ENCODE measurements at places on chromosomes 3 and 15.

DNA sequence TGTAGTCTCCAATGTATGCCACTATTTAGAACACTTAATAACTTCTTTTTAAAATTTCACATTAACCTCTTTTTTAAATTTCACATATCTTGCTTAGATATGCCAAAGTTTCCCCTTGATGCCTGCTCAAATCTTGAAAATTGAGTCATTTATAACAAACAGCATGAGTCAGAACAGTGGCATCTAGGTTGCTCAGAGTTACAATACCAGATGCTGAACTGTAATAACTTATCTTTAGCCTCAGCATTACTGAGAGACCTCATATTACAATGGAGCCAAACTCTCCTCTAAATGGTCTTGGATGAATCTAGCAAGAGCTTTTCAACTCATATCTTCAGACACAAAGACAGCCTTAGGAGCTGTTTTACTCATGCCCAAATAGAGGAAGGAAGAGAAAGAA lies 439.3 kb upstream of the ARPP21 start:
- no peak for DNase-seq

DNA sequence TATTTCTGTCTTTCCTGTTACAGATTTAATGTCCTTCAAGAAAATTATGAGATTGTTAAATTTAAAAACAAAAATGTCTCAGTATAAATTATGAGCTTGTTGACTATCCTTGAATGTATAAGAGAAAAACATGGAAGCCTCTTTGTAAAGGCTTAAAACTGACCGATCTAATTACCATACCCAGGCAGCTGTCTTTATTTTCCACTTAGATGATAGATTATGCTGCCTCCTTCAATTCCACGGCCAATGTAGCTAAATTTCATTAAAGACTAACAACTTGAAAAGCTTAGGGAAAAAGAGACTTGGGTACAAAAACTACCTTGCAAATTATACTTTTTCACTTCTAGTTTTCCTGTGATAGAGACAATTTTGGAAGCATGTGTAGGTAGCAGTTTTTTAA lies 88.3 kb downstream of the ATP10A start:
- DNase-seq, result no peak

- no peak for DNase-seq
Measured at GRCh38 chr3:43054754-43055153, 51.1 kb downstream of the POMGNT2 start.

DNA sequence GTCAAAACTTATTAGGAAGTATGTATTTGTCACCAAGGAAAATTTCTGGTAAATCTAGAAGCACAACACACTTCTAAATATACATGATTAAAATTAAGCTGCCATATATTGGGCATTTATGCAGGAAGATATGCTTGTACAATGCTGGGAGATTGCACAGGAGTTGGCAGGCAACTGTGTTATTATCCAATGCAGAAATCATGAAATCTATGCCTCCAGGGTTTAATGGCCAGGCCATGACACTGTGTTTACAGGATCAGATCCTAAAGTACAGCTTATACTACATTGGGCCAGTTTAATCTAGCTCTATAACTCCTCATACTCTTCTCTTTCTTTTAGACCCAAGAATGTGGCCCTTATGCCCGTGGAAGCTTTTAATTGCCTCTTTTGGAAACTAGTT lies 391.4 kb upstream of the DPH6 start:
- DNase-seq, result no peak

DNA sequence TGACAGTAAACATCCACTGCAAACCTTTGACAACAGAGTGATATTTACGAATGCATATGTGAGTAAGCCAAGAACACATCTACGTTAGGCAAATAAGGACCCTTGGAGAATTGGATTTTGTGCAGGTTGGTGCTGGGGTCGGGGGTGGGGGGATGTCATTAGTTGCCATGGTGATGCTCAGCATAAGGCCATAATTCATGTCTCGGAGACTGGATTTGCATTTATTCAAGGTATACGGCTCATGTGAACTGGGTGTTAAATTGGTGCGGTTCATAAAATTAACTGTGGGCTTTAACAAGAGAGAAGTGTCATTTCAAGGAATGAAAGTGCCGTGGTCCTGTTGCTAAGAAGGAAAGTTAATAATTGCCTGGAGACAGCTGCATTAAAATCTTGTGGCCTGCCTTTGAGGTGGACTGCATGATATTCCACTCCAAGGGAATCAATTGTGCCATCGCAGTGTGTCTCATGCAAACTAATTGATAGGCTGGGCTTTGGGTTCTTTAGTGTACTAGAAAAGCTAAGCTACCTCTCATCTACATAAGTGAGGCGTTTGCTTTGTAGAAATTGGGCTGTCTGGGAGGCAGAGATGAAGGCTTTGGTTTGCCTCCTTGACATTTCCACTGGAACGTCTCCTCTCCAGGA lies 228.9 kb upstream of the FEZF2 start:
- no peak for DNase-seq

DNA sequence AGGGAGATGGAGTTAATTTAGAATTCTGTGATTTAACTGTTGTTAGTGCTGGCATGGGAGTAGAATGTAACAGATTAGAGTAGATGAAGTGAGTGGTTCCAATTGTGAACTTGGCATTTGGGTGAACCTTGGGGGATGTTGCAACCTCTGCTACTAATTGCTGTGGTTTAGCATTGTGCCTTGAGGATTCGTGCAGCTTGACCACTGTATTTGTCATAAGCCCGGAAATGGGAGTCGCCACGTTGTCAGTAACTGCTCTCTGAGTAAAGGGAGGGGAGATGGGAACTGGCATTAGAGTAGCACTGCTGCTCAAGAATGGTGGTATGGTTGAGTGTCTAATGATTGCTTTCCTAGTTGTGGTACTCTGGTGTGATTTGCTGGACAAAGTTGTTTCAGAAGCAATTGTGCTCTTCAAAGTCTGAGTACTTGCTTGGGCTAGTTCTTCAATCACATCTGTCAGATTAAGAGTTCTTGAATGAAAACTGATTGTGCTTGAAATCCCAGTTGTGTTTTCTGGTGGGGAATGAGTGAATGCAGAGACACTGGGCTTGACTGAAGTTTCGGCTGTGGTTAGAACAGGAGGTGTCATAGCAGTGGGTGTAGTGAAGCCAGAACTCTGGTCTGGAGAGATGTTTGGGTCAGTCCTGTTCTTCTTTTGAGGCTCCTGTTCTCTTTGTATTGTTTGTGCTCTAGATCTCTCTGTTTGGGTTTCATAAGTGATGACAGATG lies 15.4 kb downstream of the IGSF10 start:
- no peak for DNase-seq

DNA sequence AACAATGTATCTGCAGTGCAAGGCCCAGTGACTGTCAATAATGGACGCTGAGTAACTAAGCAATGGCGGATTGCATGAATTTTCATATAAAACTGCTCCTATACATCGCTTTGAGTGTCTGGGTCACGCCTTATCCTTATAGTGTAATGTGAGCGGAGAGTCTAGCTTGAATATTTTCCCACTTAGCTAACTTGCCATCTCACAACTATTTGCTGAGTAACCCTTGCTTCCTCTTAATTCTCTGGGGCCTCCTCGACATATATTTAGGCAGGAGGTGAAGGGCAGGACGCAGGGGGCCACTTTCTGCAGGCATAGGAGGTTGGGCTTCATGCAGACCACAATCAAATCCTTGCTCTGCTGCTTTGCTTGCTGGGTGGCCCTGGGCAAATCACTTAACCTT lies 24.0 kb downstream of the ST8SIA2 start:
- DNase-seq, result no peak

GRCh38 chr3:130725746-130726145 lies 20.9 kb downstream of the PIK3R4 start:
- no peak for DNase-seq

DNA sequence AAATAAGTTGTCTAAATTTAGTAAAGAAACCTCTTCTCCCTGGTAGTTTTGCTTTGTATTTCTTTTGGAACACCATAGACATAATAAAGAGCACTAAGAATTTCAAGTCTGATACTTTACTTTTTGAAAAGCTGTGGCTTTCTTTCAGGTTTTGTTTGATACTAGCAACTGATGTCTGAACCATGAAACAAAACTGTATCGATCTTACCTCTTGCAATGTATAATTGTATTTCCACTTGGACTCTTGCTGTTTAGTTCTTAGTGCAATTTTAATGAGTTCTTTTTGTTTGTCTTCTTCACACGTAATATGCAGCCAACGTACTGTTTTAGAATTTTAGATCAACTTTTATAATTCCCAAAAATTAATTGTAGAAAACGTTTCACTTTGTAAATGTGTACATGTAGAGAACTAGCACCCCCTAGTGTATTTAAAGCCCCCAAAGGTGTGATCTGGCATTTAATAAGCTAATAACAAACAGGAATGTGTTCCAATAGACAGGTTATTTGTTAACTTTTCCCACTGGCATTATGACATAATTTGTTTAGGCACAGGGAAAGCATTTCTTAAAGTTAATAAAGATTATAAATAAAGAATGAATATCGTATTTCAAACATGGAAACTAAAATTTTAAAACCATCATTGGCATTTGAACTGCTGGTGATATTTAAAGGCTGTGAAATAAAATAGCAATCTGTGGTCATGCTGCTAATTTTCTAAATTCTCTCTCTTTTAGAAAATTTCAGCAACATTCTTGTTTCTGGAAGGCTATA lies 289.1 kb upstream of the DNAJC19 start:
- no peak for DNase-seq

- DNase-seq, result peak; percentile 47
Measured at GRCh38 chr3:46440531-46441294, 24.0 kb downstream of the LTF start.

DNA sequence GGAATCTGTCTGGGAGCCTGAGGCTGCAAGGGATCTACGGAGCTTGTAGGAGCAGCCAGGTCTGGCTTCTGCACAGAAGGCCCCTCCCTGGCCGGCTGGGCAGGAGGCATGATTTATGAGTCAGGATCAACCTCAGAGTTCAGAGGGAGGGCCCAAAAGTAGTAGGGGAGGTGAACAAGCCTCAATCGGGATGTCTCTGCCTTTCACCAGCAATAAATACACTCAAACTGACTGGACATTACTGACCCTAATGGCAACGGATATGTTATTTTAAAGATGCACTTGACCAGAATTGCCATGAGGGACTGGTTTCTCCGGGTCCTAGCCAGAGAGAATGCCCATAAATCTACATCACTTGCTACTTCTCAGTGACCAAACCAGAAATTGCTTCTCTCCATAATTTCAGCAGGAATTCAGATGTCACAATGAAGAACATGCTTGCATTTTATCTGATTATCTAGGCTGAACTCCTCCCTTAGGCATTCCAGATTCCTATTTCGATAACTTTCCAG lies 109.6 kb upstream of the LMOD3 start:
- DNase-seq, result no peak

GRCh38 chr15:57290187-57290586 lies 86.1 kb upstream of the CGNL1 start:
- no peak for DNase-seq

- DNase-seq, result no peak
Measured at GRCh38 chr3:52254608-52255007, 9.0 kb downstream of the PPM1M start.
